ENCODE measurements at places on chromosomes 6 and 20.

DNA sequence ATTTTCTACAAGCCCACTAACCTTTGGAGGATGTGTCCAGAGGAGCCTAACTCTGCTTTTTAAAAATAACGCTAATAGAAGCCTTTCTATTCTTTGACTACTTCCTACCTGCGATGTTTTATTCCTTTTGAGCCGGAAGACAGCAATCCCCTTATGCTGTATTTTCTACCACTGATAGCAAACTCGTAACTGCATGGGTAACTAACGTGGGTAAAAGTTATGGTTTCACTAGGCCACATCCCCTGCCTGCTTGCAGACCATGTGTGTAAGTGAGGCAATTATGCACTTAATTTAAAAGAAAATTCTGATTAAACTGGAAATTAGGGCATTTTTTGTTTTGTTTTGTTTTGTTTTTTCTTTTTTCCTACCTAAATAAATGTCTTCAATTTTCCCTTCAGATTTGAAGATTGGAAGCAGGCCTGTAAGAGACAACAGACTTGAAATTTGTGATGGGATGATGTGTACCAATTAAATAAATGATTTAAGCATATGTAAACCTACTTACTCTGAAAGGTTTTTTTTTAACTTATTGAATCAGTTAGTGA lies 931 bp downstream of the UFL1 start:
- DNase-seq, result no peak

DNA sequence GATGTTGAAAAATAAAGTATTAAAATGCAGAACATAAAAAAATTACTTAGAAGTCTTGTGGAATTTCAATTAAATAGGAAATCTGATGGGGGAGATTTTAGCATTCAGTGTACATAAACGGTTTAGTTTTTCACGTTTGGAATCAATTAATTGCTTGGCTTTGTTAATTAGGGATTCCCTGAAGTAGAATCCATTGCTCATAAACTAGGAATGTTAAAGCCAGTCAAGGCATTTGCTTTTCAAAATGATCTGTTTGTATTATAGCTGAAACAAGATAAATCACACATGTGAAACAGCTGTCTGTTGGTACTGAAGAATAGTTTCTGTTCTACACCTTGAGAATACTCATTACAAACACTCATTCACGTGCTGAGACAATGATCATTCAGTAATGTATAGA lies 297.9 kb downstream of the TBC1D7 start:
- no peak for DNase-seq

DNA sequence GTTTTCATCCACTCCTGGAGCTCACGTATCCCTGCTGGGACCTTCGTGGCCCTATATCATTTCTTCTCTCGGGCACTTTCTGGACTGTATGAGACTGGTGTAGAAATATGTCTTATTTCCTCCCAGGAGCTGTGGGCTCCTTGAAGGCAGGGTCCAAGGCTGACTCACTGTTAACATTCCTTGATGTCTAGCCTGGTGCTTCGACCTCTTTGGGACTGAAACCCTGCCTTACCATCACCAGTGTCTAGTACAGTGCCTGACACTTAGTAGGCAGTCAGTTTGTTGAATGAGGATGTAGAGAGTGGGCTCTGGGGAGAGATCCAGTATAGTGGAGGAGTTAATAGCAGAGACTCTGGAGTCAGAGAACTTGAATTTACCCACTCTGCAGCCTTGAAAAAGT lies 23.6 kb downstream of the POFUT1 start:
- DNase-seq, result no peak

- no peak for DNase-seq
Measured at GRCh38 chr6:11730641-11731040, 48.0 kb downstream of the ADTRP start.

GRCh38 chr6:5439749-5440148 lies 178.4 kb downstream of the FARS2 start:
- DNase-seq, result no peak

DNA sequence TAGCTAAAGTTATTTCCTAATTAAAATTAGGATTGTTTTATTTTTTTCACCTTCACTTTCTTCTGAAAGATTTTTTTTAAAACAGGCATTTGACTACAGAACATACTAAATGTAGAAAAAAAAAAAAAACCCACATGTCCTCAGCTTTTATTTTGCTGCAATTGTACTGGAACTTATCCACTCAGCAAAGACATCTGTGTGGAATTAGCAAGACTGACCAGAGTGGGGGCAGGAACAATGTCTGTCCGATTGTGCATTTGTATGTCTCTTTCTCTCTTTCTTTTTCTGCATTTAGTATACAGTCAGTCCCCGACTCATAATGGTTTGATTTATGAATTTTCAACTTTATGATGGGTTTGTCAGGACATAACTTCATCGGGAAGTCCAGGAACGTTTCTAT lies 77.3 kb downstream of the CHD6 start:
- no peak for DNase-seq

DNA sequence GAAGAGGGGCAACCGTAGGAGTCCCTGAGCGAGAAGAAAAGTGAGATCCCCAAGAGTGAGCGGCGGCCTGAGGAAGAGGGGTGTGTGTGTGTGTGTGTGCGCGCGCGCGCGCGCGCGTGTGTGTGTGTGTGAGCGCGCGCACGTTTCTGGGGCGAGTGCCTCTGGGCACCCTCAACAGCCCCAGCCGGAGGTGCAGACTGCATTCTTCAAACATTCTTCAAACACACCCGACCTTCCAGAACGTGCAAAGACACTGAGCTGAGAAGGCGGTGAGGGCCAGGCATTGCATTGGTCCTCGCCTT lies 76.2 kb upstream of the FOXP4 start:
- no peak for DNase-seq

DNA sequence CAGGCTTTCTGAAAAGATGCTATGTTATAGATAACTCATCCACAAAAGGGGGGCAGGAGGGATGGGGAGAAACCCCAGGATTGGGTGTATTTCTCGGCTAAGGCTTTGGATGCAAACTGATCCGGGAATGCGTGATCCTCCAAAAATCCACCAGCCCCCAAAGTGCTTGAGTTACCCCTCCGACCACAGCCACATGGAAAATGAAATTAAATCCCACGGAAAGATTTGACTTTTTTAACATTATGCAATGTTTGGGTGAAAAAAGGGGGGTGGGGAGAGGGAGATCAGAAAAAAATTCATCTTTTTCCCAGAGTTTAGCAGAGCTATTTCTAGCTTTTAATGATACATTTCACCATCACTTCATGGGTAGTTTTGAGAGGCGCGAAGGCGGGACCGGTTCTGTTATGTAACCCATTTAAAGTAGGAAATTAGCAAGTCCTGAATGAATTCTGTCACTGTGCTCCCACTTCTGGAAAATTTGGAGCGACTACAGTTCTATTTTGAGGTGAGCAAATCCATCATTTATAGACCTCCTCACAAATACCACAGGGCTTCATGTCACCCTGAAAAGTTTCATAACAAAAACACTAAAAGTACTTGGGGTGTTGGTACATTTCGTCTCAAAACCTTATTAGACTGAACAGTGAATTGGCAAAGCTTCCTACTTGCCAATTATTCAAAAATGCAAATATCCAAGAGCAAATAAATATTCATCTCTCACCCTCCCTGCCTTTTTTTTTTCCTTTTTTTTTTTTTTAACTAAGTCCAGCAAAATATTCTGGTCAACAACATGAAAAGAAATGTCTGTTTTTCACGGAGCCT lies 51.9 kb upstream of the NFATC2 start:
- DNase-seq, result no peak

DNA sequence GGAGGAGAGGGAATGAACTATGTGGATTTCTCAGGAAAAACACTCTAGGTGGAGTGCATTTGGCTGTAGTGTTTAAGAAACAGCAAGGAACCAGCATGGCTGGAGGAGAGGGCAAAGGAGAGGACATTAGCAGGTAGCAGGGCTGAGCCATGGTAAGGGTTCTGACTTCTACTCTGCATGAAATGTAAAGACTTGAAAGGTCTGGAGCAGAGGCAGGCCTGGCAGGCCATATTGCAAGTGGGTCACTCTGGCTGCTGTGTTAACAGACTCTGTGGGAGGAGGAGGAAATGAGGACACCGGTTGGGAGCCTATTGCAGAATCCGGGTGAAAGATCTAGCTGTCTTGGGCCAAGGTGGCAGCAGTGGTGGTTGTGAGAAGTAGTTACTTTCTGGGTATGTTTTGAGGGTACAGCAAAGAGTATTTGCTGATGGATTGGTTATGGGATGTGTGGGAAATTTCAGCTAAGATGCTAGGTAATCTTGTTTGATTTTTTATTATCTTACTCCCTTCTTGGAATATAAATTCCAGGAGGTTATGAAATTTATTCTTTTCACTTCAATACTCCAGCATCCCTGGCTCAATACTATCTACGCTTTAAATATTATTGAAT lies 115.9 kb upstream of the BCLAF1 start:
- DNase-seq, result no peak

DNA sequence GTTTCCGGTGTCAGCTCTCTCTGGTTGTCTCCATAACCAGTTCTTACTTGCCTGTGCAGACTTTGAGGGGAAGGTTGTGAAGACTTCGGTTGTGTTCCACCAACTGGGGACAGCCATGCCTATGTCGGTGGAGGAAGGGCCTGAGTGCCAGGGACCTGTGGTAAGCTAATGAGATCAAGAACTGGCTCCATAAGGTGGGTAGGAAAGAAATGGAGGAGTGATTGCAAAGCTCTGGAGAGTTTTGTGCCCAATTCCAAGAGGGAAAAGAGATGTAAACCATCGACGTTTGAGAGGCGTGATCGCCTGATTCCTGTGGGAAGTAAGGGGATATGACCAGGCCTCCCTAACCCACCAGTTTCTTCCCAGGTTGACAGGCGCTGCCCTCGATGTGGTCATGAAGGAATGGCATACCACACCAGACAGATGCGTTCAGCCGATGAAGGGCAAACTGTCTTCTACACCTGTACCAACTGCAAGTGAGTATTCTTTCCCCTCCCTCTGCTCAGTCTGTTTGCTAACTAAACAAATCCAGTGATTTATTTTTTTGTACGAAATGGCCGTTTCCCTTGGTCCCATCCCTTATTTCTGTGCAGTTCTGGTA lies 893 bp downstream of the POLR1H start:
- no peak for DNase-seq

- no peak for DNase-seq
Measured at GRCh38 chr20:48231253-48231930, 446.1 kb upstream of the SULF2 start.

DNA sequence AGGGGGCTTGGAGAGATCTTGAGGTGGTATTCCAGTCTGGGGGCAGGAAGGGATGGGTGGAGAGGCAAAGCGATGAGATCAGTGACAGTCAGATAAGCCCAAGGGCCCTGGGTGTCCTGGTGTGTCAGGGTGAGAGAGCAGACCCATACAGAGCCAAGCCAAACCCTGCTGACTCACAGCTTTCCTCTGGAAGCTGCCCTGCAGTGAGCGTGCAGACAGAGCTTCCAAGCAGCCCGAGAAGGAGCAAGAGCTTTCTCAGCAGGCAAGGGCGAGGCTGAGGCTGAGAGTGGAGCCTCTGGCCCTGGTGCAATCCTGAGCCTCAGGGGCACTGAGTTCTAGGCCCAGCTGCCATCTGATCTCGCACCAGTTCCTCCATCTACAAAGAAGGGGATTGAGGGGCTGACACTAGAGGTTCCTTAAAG lies 91.1 kb upstream of the HIVEP1 start:
- DNase-seq, result no peak

DNA sequence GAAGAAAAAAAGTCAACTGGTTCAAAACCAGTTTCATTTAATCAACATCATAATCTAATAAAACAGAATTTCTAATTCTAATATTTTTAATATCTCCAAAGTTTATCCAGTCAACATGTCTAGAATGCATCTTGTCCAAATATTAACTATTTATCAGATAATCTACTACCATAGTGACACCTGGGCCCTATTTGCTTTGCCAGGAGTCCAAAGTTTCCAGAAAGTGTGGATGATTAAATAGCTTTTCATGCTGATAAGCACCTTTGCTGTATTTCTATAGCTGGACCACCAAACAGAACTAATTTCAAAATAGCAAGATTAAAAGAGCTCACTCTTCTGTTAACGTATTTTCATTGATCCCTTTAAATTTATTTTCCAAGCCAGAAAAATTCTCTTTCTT lies 12.3 kb upstream of the TAAR1 start:
- no peak for DNase-seq

- DNase-seq, result no peak
Measured at GRCh38 chr6:99822741-99823512, 171.1 kb downstream of the MCHR2 start.

- no peak for DNase-seq
Measured at GRCh38 chr6:811831-812230, 118.9 kb upstream of the EXOC2 start.

GRCh38 chr6:121584586-121585369 lies 149.3 kb downstream of the GJA1 start:
- no peak for DNase-seq

GRCh38 chr6:13273202-13273930 lies 55.0 kb downstream of the TBC1D7 start:
- DNase-seq, result no peak

GRCh38 chr6:79617518-79617941 lies 13.6 kb upstream of the SH3BGRL2 start:
- DNase-seq, result no peak

- DNase-seq, result no peak
Measured at GRCh38 chr6:40369042-40369441, 218.1 kb downstream of the LRFN2 start.

- no peak for DNase-seq
Measured at GRCh38 chr20:20360464-20360863, 7.4 kb upstream of the INSM1 start.

- no peak for DNase-seq
Measured at GRCh38 chr6:74574794-74575193, 631.1 kb downstream of the COL12A1 start.

GRCh38 chr6:36837022-36837339 lies 2.3 kb downstream of the CPNE5 start:
- no peak for DNase-seq

DNA sequence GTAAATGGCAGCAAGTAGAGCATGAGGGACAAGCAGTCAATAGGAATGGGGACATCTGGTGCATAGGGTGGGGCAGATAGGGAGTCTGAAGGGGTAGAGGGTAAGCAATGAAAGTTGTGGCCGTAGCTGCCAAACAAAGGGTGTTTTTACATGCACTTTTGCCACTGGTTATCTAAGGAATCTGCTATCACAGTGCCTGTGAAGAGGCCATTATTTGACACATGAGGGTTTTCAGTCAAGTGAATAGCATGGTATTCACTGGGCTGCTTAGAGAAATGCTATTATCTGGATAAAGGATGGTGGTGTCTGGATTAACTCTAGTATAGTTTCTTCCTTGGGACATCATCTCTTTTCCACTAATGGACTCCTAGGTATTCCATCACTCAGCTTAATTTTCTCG lies 118.2 kb downstream of the CARMIL1 start:
- DNase-seq, result no peak

DNA sequence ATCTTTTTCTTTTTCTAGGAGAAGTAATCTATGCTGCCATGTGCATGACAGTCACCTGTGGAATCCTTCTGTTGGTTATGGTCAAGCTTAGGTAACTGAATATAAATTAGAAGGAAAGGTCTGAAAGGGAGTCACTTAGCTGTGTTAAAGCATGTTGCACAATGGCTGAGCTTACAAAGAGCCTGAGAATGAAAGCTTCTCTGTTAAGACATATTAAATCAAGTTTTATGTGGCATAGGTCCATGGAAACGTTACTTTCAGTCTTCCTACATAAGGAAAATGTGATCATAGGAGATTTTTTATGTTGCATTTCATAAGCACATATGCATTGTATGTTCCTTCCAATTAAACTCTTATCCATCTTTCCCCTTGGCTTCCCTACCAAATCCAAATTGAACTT lies 72.1 kb downstream of the GFRAL start:
- no peak for DNase-seq
